ENCODE measurements at places on chromosomes 4 and X. TPM values are rescaled to one million over a fixed set of nuclear protein-coding genes. Genes with fewer than 3 reads are reported as not detected.

GRCh38 chr4:158610790-158611189 is 60.9 kb downstream of the C4orf46 start:
- H3K4me1 ChIP-seq, result no peaks in the 10 kb centered on the region
- no peak for DNase-seq
- H3K27me3 ChIP-seq, result no peaks in the 10 kb centered on the region
- H3K4me3 ChIP-seq, result no peak overlapping the region
- no peaks in the 10 kb centered on the region for H3K36me3 ChIP-seq

DNA sequence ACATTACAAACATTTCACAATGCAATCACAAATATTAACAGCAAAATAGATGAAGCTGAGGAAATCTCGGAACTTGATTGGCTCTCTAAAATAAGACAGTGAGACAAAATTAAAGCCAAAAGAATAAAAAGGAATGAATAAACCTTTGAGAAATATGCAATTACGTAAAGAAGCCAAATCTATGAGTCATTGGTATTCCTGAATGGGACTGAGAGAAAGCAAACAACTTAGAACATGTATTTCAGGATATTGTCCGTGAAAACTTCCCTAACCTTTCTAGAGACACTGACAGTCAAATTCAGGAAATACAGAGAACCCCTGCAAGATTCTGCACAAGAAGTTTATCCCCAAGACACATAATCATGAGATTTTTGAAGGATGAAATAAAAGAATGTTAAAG is 48.4 kb upstream of the SPANXN2 start:
- no peaks in the 10 kb centered on the region for H3K36me3 ChIP-seq
- H3K27ac ChIP-seq, result no peak overlapping the region
- no peaks in the 10 kb centered on the region for H3K27me3 ChIP-seq
- H3K4me3 ChIP-seq, result no peak overlapping the region
- no peak for DNase-seq

- H3K4me3 ChIP-seq, result no peak overlapping the region
- no peaks in the 10 kb centered on the region for H3K27me3 ChIP-seq
- no peak overlapping the region for H3K27ac ChIP-seq
Measured at GRCh38 chr4:75831856-75832405, 70.3 kb downstream of the PPEF2 start.

- H3K4me3 ChIP-seq, result no peak overlapping the region
- no peaks in the 10 kb centered on the region for H3K4me1 ChIP-seq
- H3K36me3 ChIP-seq, result no peaks in the 10 kb centered on the region
- no peak for DNase-seq
- H3K27ac ChIP-seq, result no peak overlapping the region
Measured at GRCh38 chrX:4572691-4573090, 859.2 kb upstream of the PRKX start.

DNA sequence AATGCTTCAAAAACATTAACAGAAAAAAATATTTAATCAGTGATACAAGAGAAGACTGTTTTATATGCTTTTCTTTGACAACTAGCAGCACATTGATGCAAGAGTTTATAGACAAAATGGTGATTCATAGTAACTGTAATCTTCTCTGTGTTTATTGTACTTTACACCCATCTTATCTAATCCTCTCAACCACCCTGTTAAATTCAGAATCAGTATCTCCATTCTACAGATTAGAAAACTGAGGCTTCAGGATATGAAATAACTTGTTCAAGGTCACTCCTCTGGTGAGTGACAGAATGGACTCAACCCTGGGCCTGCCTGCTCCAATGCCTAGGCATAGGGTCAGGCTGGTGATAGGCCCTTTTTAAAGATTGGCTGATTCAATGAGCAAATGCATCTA is 26.1 kb upstream of the TMEM184C start:
- H3K4me1 ChIP-seq, result no peaks in the 10 kb centered on the region
- no peak for DNase-seq
- H3K27ac ChIP-seq, result no peak overlapping the region

- H3K27me3 ChIP-seq, result no peaks in the 10 kb centered on the region
- DNase-seq, result no peak
- no peak overlapping the region for H3K27ac ChIP-seq
Measured at GRCh38 chr4:770022-770421, 55.9 kb downstream of the CPLX1 start.

DNA sequence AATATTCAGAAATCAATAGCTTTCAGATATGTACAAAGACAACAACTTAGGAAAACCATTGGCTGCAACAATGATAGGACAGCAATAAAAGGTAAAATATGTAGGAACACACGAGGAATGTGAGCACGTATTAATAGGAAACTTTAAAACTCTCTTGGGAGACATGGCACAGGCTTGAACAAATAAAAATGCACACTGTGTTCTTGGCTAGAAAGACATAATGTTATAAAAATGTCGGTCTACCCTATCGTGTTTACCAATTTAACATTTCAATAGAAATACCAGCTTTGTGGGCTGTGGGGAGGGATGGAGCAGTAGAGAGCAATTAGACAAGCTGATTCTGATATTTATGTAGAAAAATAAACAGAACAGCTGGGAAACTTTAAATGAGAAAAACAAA is 69.0 kb upstream of the FAM9B start:
- H3K4me1 ChIP-seq, result no peaks in the 10 kb centered on the region
- H3K36me3 ChIP-seq, result no peaks in the 10 kb centered on the region
- no peak for DNase-seq
- H3K4me3 ChIP-seq, result no peak overlapping the region

DNA sequence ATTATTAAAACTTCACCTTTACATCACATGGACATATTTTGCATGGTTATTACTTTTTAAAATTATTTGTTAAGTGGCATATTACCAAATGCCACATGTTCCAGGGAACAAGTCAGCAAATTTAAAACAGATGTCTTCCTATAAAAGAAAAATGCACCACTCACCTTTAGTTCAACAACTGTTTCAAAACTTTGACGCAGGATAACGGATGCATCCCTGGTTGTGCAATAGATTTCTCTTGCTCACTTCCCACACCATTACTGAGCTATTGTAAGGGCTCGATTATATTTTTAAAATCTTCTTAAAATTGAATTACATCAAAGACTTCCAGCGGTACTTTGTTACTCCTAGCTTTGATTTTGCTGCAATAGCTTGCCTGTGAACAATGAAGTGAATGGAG is 93.0 kb upstream of the ARHGAP24 start:
- H3K27ac ChIP-seq, result no peak overlapping the region
- no peaks in the 10 kb centered on the region for H3K36me3 ChIP-seq
- no peaks in the 10 kb centered on the region for H3K4me1 ChIP-seq
- DNase-seq, result no peak

GRCh38 chrX:124232523-124233201 is 99.8 kb upstream of the TEX13D start:
- H3K4me3 ChIP-seq, result no peak overlapping the region
- H3K27me3 ChIP-seq, result peaks cover 23% of the 10 kb centered on the region

GRCh38 chr4:135949931-135950330 is 1582.4 kb downstream of the PCDH18 start:
- no peaks in the 10 kb centered on the region for H3K27me3 ChIP-seq
- H3K4me3 ChIP-seq, result no peak overlapping the region
- H3K36me3 ChIP-seq, result no peaks in the 10 kb centered on the region
- no peak for DNase-seq

DNA sequence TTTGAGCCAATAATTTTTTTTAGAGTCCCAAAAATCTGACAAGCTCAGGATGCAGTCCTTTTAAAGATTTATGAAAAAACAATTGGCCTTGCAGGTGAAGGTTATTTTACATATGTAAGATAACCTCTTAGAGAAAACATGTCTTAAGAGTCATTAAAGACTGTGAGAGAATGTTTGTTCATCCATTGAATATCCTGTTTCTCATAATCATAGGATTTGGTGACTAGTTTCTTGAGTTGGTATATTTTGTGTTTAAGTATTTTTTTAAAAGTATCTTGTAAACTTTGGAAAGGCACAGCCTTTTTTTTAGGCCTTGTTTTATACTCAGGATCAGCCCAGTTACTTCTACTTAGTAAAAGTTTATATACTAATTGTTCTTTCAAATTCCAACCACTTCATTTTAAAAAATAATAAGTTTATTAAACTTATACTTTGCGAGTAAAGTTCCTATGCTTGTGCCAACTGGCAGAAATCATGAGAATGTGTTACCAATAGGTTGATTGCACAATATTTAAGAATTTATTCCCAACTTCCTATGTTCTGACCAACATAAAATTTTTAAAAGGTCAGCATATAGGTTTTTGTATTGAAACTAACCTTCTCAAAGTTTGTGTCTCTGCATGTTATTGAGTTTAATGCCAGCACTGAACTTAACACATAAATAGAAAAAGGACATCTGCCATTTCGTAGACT is 40.0 kb upstream of the ARSJ start:
- no peak for DNase-seq
- no peaks in the 10 kb centered on the region for H3K4me1 ChIP-seq
- no peak overlapping the region for H3K4me3 ChIP-seq
- no peak overlapping the region for H3K27ac ChIP-seq

GRCh38 chr4:952881-953573 is 20.3 kb downstream of the DGKQ start:
- H3K4me3 ChIP-seq, result no peak overlapping the region
- no peaks in the 10 kb centered on the region for H3K36me3 ChIP-seq
- no peak overlapping the region for H3K27ac ChIP-seq
- DNase-seq, result peak; percentile 48

- no peaks in the 10 kb centered on the region for H3K36me3 ChIP-seq
- DNase-seq, result no peak
- H3K27ac ChIP-seq, result no peak overlapping the region
- no peaks in the 10 kb centered on the region for H3K4me1 ChIP-seq
Measured at GRCh38 chr4:13559413-13559812, 15.1 kb upstream of the NKX3-2 start.

DNA sequence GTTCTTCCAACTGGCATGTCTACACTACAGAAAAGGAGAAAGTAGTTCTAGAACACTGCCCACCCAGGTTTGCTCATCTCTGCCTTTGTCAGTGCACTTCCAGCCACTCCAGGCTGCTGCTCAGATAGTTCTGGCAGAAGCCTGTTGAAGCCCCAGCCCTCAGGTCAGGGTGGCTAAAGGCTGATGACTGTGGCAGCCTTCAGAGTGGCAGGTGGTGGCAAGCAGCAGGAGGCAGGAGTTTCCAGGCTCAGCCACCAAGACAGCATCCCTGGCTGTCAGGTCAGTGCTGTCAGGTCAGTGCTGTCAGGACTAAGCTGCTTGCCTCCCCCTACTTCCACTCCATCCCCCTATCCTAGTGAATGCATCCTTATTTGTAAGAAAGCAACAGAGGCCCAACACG is 100.4 kb downstream of the MAMLD1 start:
- H3K4me3 ChIP-seq, result no peak overlapping the region
- DNase-seq, result no peak
- H3K27ac ChIP-seq, result no peak overlapping the region
- H3K4me1 ChIP-seq, result no peaks in the 10 kb centered on the region
- H3K36me3 ChIP-seq, result no peaks in the 10 kb centered on the region
- no peaks in the 10 kb centered on the region for H3K27me3 ChIP-seq

DNA sequence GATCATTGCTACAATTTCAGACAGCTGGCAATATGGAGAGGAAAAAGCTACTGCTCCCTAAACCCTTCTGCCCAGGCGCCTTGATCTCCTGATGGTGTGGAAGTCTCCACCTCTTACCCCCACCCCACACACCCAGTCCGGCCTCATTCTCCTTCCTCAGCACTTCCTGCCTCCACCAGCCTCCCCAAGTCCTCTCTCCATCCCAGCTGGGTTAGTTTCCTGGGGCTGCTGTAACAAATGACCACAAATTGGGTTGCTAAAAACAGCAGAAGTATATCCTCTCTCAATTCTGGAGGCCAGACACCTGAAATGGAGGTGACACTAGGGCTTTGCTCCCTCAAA is 1.1 kb upstream of the CCNQ start:
- no peak for DNase-seq
- peak overlapping the region; percentile 86 for H3K4me3 ChIP-seq
- no peaks in the 10 kb centered on the region for H3K4me1 ChIP-seq
- no peaks in the 10 kb centered on the region for H3K36me3 ChIP-seq
- no peak overlapping the region for H3K27ac ChIP-seq
- peaks cover 49% of the 10 kb centered on the region for H3K27me3 ChIP-seq

GRCh38 chr4:140793291-140793690 is 37.1 kb upstream of the TBC1D9 start:
- H3K27me3 ChIP-seq, result no peaks in the 10 kb centered on the region
- no peaks in the 10 kb centered on the region for H3K36me3 ChIP-seq
- no peaks in the 10 kb centered on the region for H3K4me1 ChIP-seq
- DNase-seq, result no peak

CDK16 gene
- total RNA-seq, result 65.9 TPM

SH2D1A gene
- 0.88 TPM for total RNA-seq

AIFM1 gene
- 13.5 TPM for total RNA-seq

MMGT1 gene
- total RNA-seq, result 22.0 TPM

ELMOD2 gene
- 16.7 TPM for total RNA-seq

FGD1 gene
- 3.3 TPM for total RNA-seq

CXorf49 gene
- not detected for total RNA-seq

PRR32 gene
- not detected for total RNA-seq

EFHC2 gene
- total RNA-seq, result 0.66 TPM

Measured in breast epithelium (tissue), 4 donors.